ENCODE measurements at places on chromosomes 7 and 10.
A peak's percentile ranks its signal among the peaks of the same experiment; 100 is the strongest.

GRCh38 chr10:30662814-30663213 is 33.3 kb upstream of the LYZL2 start:
- DNase-seq, result no peak

DNA sequence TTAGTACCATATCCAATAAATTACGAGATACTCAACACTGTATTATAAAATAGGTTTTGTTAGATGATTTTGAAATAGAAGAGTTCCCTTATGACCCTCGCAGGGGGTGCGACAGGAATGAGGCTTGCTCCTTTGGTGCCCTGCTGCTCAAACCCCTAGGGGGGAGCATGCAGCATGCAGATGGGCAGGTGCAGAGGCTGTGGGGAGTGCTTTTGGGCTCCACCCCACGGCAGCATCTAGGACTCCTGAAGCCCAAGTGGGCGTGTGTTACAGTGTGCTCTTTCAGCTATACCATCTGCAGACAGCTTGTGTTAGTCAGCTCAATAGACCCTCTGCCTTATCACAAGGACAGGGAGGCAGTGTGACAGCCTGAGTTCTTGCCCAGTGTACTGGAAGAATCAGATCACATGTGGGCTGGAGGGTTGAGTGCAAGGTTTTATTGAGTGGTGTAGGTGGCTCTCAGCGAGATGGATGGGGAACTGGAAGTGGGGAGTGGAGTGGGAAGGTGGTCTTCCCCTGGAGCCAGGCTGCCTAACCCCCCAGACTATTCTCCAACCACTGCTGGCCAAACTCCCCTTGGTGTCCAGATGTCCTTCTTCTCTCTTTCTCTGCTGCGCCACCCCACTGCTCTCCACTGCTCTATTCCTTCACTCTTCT is 3.1 kb upstream of the MRC1 start:
- DNase-seq, result peak; percentile 69

DNA sequence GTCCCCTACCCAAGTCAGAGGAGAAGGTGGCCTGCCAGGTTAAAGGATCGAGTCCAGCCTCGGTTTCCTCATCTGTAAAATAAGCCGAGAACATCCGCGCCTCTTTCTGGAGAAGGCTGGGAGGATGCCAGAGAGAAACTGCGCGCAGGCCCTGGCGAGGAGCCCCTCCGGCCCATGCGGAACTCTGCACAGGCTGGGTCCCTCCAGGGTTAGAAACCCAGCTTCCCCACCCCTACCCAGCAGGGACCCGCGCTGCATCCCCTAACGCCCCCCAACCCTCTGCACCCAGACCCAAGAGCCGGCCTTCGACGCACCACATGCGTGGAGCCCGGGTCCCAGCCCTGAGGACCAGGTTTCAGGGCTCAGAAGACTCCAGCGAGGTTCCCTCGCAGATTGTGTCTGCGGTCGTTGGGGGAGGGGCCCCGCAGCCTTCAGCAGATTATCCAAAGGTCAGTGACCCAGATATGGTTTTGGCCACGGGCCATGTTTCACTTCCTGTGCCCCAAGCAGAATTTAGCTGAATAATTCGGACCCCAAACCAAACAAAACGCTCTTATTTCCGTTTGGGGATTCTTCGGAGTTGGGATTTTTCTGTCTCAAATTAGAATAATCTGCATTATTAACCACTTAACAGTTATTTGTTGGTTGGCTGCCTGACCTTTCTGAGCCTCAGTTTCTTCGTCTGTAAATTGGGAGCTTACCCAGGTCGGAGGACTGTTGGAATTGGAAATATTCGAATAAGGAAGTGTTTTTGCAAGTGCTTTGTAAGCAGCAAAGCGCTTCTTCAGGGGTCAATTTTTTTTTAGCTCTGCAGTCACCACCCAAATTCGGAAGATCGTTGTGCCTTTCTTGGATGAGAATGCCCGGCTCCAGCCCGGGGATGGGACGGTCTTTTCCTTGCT is 167.7 kb downstream of the UBE2H start:
- peak; percentile 25 for DNase-seq

- DNase-seq, result no peak
Measured at GRCh38 chr7:27560706-27561235, 101.9 kb downstream of the HIBADH start.

GRCh38 chr10:127548022-127548421 is 1.1 kb upstream of the NPS start:
- no peak for DNase-seq

GRCh38 chr7:27693794-27694193 is 31.1 kb upstream of the HIBADH start:
- no peak for DNase-seq

GRCh38 chr7:158432369-158433341 is 155.0 kb downstream of the PTPRN2 start:
- DNase-seq, result peak; percentile 17

DNA sequence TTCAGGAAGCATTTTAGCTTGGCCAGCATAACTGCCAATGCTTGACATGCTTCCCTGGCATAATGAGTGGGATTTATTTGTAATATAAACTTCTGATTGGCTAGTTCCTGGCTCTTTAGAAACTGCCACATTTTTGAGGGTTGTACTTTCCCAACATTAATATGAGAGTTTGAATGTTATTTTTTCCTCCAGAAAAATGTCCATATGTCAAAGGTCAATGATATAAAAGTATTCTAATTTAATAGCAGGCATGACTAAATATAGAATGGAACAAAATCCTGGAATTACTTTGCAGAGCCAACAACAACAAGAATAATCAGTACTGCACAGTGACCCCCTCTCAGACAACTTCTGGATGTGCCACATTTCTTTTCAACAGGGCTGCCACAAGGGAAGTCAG is 352.6 kb downstream of the PRPF18 start:
- DNase-seq, result no peak
